ENCODE measurements at places on chromosomes 13 and 19. TPM values are rescaled to one million over a fixed set of nuclear protein-coding genes. Genes with fewer than 3 reads are reported as not detected.

The LILRA6 gene
- total RNA-seq = not detected

The GGACT gene
- total RNA-seq = 3.6 TPM

The RGCC gene
- 8.4 TPM for total RNA-seq

The ZNF616 gene
- 0.55 TPM for total RNA-seq

The CYP4F8 gene
- total RNA-seq = not detected

The CD70 gene
- total RNA-seq = 22.8 TPM

The LRCH1 gene
- total RNA-seq = 9.7 TPM

The KPNA3 gene
- total RNA-seq = 30.8 TPM

The CYP4F12 gene
- total RNA-seq = 2.0 TPM

The KATNAL1 gene
- total RNA-seq = 6.9 TPM

The FOSB gene
- total RNA-seq = 14.4 TPM

The CEACAM21 gene
- not detected for total RNA-seq

The CYTH2 gene
- total RNA-seq = 60.1 TPM

The ATP1A3 gene
- total RNA-seq = 4.1 TPM

The CALR3 gene
- not detected for total RNA-seq

The LYL1 gene
- 1.3 TPM for total RNA-seq

The HS6ST3 gene
- not detected for total RNA-seq

The SMAD9 gene
- 0.06 TPM for total RNA-seq

The PLPP2 gene
- 76.6 TPM for total RNA-seq

Data from A549 treated with Mapracorat at 1 μM for 4 hours (cell line).